Activated CD4-positive, alpha-beta T cell treated with anti-CD3 and anti-CD28 coated beads, Interleukin-2, Interleukin-4, amounts not matched to agents 100 ng/mL and 50 ng/mL, durations not matched to agents 16 hours and 8 hours (primary cell): ENCODE measurements at places on chromosomes 5 and 9.

GRCh38 chr9:23842565-23843129, 16.6 kb upstream of the ELAVL2 start:
- DNase-seq, result no peak

DNA sequence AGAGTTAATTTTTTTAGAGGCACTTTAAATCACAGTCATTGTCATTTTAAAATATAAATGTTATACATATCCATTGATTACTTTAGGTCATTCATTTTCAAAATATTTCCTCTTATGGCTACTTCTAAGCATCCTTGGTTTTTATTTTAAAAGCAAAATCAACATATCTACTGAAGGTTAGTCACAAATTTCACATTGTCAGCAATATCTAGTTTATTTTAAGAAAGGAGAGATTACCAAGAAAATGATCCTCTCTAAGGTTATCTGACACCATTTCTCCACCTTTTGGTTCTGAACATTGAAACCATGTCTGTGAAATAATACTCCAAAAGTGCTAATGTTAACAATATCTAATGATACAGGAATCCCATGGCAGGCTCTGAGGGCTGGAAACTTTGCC, 24.5 kb downstream of the SEMA6A start:
- no peak for DNase-seq

DNA sequence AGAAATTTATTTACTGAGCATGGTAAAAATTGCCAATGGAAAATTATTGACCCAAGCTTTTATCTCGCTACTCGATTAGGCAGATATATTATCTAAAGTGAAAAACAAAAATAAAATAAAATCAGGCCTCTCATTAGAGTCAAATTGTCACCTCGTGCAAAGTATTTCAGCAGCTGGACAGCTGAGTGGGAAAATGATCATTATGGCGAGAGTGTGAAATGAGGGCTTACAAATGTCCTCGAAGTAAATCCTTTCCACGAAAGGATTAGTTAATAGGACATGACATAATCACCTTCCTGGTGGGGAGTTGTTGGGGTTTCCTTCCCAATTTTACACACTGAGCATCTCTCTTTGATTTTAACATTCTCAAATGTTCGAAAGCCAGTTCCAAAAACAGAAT, 5.4 kb upstream of the DPYSL3 start:
- no peak for DNase-seq

- no peak for DNase-seq
These were observed 61.6 kb downstream of the CXXC5 start for GRCh38 chr5:139709582-139710318.

GRCh38 chr9:27344776-27345175, 47.8 kb upstream of the EQTN start:
- DNase-seq, result no peak
